NCI-H1436 (cell line): ENCODE measurements at places on chromosomes 4 and X.

GRCh38 chr4:37837446-37837845, 11.0 kb downstream of the PGM2 start:
- no peak for DNase-seq

DNA sequence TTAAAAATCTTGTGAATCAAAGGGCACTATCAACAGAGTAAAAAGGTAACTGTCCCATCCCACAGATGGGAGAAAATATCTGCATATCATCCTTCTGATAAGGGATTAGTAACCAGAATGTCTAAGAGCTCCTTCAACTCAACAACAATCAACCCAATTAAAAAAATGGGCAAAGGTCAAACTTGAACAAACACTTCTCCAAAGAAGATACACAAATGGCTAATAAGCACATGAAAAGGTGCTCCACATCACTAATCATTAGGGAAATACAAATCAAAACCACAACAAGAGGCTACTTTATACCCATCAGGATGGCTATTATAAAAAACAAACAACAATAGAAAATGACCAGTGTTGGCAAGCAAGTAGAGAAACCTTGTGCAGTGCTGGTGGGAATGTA, 43.3 kb downstream of the TMEM165 start:
- no peak for DNase-seq

DNA sequence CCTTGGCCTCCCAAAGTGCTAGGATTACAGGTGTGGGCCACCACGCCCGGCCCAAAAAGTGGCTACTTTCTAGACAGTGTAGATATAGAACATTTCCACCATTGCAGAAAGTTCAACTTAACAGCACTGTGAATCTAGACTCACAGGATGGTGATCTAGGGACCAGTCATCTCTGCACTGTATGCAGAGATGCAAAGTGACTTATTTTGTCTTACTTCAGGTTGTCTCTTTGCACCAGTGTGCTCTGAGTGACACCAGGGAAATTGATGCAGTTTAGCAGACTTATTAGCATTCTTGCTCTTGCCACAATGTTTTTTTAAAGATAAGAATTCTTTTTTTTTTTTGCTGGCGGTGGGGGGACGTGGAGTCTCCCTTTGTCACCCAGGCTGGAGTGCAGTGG, 12.8 kb upstream of the FOXO4 start:
- DNase-seq: no peak

DNA sequence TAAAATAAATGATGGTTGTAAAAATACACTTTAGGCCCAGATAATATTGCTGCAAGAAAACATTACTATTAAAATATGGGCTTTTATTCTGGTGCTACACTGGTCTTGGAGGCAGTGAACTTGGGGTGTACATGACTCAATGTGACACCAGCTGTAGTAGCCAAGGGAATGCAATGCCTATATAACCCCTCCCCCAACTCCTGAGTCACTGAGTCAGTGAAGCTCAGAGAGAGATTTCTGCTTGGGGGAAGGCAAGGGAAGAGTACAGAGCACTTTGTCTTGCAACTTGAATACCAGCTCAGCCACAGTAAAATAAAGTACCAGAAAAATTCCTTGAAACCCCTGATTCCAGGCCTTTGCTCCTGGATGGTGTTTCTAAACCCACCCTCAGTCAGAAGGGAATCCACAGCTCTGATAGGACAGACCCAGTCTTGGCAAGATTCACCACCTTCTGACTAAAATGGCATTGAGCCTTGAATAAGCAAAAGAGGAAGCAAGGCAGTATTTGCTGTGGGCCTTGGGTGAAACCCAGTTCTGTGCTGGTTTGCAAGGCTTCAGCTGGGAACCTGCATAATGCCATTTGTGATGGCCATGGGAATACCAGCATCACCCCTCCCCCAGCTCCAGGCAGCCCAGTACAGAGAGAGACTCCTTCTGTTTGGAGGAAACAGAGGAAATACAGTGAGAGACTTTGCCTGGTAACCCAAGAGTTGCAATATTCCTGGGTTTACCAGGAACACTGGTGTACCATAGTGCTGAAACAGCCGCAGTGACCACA, 209.9 kb downstream of the IQCM start:
- DNase-seq: no peak

GRCh38 chr4:153518001-153518400, 51.8 kb downstream of the TMEM131L start:
- DNase-seq: no peak

DNA sequence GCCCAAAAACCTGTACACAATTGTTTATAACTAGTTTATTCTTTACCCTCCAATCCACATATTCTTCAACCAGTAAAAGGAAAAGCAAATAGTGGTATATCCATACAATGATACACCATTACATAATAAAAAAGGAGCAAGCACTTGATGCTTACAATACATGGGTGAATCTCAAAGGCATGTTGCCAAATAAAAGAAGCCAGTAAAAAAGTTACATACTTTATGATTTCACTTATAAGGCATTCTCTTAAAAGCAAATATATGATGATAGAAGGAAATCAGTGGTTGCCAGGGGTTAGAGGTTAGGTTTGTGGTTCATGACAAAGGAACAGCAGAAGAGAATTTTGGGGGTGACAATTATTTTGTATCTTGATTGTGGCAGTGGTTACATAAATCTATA, 896.1 kb upstream of the LCORL start:
- DNase-seq: no peak

GRCh38 chrX:22109442-22109841, 77.3 kb downstream of the PHEX start:
- DNase-seq: no peak

GRCh38 chr4:140289486-140289885, 84.0 kb upstream of the SCOC start:
- DNase-seq: no peak

DNA sequence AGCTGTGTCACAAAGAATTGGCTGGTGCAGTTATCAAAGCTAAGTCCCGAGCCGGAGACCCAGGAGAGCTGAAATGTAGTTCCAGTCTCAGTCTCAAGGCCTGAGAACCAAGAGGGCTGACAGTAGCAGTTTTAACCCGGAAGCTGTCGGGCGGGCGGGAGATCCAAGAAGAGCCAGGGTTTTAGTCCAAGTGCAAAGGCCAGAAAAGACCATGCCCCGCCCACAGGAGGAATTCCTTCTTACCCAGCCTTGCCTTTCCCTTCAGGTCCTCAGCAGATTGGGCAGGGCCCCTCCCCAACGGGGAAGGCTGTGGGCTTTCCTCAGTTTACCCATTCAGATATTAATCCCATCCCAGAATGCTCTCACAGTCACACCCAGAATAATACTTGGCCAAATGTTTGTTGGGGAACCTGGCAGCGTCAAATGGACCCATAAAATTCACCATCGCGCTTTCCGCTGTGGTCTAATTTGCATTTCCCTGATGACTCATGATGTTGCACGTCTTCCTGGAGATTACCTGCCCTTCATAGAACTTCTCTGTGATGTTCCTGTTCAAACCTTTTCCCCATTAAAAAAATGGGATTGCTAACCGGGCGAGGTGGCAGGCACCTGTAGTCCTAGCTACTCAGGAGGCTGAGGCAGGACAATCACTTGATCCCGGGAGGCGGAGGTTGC, 16.2 kb downstream of the MAEA start:
- no peak for DNase-seq

GRCh38 chr4:3190549-3190948, 58.4 kb upstream of the MSANTD1 start:
- no peak for DNase-seq

DNA sequence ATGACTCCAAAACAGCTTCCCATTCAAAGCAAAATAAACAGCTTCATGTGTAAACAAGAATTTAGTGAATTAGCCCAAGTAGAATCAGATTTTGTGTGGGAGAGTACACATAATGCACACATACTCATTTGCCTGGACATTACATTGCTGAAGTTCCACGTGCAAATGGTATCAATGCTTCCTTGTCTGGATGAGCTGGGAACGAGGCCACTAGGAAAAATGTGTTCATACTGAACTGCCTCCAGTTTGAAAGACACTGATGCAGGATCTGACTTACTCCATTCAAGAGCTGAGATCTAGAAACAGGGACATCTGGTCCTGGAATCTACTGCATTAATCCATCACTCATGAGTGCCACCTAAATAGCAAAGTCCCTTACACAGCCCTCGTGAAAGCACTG, 228.0 kb downstream of the APBB2 start:
- no peak for DNase-seq
